Stimulated activated CD4-positive, alpha-beta T cell treated with anti-CD3 and anti-CD28 coated beads, Interleukin-1b, Interleukin-23, amount 100 ng/mL, for 1 hour (primary cell): ENCODE measurements at places on chromosomes 11 and 22.

- no peak for DNase-seq
These were observed 37.8 kb downstream of the ZNF143 start for GRCh38 chr11:9498457-9499078.

GRCh38 chr11:127345819-127346459, 345.4 kb upstream of the KIRREL3 start:
- DNase-seq: no peak

DNA sequence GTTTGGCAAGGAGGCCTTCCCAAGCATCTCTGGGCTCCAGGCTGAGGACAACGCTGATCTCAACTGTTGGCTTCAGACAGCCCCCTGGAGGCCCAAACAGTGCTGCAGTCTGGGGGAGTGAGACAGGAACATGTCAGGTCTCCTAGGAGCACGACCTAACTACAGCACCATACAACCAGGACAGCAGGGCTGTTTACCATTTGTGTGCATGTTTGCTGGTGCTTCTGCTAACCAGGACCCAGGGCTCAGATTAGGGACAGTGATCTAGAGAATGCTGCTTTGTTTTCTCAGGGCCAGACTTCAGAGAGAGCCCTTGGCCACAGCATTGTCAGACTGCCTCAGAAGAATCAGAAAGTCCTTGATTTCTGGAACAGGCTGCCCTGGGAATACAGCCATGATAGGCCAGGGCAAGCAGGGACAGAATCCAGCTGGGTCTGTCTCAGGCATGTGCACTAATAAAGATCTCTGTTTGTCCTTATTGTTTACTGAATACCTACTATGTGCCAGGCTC, 126.5 kb downstream of the VPREB1 start:
- no peak for DNase-seq

DNA sequence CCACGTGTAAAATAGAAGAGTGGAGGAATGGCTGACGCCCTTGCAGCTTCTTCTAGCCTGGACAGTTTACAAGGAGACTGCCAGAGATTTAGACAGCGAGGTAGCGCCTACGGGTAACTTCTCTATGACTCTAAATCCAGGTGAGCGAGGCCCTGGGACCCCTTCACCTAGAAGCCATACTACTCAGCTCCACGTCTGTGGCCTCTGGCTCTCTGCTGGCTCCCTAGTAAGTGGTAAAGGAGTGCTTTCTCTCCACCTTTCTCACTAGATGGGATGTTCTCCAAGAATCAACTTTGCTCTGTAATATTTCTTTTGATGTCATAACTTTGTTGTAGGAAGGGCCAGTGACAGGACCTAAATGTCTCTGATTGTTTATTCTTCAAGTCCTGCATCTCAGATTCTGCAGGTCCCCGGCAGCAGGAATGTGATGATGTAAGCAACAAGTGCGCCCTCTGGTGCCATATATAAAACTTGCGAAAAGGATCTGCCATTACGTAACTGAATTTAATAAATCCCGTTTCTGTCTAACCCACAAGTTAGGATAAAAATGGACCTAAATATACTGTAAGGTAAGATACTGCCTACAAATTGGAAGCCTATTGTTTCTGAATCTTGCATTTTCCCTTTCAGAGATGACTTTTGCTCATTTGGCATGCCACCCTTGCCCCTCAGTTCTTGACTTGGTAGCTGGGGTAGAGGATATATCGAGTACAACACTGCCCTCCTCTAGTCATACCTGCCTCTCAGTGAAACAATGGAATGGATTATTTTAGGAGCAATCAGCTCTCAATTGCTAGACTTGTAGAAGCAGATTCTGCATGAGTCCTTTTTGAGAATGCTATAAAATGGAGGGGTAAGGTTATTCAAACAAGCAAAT, 11.0 kb upstream of the PTPN5 start:
- no peak for DNase-seq

DNA sequence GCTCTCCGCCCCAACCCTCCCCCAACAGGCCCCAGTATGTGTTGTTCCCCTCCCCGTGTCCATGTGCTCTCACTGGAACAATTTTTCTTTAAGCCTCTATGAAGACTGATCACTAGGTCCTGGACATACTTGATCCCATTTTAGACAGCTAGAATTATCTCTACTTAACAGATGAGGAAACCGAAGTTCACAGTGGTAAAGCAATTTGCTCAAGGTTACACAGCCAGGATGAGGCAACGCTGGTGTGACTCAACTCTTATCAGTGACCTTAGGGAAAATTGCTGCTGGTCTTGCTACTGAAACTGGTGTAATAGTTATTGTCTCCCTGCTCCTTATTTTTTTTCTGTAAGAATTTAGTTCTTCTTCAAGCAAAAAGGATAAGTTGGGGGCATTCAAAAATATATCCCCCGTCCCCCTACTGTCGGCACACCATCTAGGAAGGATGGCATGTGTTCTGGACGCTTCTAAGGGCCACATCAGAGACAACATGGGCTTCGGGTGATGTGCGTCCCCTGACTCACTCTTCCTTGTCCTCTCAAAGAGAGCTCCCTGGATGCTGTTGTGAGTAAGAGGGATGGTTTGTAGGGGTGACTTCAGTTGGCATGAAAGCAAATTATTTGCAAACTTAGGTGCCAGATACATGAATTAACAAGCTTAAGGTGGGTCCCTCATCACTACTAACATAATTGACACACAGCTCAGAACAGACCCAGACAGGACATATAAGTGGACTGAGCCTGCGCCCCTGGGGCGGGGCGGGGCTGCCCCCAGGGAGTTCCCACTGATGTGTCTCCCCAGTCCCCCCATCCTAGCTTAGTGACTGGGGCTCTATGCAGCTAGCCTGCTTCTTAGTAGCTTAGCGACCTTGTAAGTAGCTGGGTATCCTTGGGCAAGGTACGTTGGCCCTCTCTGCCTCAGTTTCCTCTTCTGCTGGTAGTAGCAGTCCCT, 23.6 kb upstream of the ALX4 start:
- DNase-seq: no peak

GRCh38 chr11:67534070-67534679, 10.9 kb upstream of the CABP2 start:
- DNase-seq: no peak

- no peak for DNase-seq
These were observed 227.1 kb downstream of the CEP164 start for GRCh38 chr11:117554601-117555333.

- no peak for DNase-seq
These were observed 394.3 kb downstream of the TMEM135 start for GRCh38 chr11:87432022-87432421.
